Lung (tissue), 17 donors: ENCODE measurements at places on chromosomes 1 and 21. TPM values are rescaled to one million over a fixed set of nuclear protein-coding genes. Genes with fewer than 3 reads are reported as not detected.

DNA sequence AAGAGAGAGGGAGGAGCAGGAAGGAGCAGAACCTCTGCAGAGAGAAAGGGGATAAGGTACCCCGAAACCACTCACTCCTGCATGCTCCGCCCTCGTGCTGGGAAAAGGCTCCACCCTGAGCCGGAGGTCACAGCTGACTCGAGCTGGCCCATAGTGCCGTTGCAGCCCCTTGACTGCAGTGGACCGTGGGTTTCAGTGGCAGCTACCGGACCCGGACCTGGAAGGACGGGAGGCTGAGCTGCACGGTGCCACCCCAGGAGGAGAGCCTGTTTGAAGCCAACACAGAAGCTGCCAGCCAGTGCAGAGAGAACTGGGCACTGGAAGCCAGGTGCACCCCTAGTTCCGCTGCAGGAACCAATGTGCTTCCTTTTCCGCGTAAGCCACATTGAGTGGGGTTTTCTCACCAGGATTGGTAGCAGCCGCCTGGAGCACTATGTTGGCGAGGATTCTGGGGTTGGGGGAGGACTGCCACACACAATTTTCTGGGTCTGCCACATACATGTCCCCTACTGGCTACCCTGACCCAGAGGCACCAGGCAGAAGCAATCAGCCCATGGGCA lies 83.3 kb downstream of the FBXO2 start:
- DNase-seq = no peak
- H3K4me1 ChIP-seq = no peaks in the 10 kb centered on the region
- no peaks in the 10 kb centered on the region for H3K36me3 ChIP-seq
- H3K27me3 ChIP-seq = peaks cover 2% of the 10 kb centered on the region
- no peak overlapping the region for H3K4me3 ChIP-seq

DNA sequence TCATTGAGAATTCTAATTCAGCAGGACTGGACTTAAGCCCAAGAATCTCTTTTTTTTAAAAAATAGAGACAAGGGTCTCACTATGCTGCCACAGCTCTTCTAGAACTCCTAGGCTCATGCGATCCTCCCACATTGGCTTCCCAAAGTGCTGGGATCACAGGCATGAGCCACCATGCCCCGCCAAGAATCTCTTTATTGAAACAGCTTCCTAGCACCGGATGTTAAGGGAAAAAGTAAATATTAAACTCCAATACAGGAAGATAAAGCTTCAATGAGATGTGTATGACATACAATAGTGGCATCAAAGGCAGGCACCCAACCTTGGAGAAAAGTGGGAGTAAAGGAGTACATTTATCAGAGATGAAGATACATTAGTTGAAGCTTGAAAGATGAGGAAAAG lies 25.5 kb downstream of the PUM1 start:
- H3K36me3 ChIP-seq = no peaks in the 10 kb centered on the region
- no peak overlapping the region for H3K4me3 ChIP-seq
- H3K4me1 ChIP-seq = no peaks in the 10 kb centered on the region
- no peak for DNase-seq
- H3K27me3 ChIP-seq = no peaks in the 10 kb centered on the region

DNA sequence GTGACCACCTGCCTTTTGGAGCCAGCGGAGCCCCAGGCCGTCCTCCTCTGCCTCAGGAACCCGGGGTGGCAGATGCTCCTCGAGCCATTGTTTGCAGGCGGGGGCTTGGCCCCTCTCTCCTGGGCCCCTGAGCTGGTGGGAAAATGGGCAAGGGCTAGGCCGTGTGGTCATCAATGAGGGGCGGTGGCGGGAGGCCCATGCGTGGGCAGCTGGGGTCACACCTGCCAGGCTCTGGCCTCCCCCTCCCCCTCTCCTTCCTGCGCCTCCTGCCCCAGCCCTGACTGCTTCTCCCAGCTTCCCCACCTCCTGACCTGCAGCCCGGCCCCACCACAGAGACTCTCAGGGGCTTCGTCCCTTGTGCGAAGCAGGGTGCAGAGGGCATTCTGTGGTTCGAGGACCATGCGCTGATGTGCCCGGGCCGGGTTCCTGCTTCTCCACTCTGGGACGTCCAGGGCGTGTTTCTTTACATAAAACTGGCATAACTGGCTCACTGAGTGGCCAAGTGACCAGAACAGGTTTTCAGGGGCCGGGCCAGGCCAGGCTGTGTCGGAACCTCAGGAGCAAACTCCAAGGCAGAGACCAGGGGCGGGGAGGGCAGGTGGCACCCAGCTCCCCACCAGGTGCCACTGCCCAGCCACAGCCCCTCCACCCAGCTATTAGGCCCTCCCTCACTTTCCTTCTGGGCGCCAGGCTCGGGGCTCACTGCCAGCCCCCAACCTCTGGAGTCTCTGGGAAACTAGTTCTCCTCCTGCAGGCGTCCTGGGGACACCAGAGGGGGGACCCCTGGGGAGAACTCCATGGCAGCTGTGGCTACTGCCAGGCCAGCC lies 9.3 kb downstream of the SAMD11 start:
- no peak overlapping the region for H3K4me3 ChIP-seq
- peak; percentile 68 for DNase-seq
- H3K36me3 ChIP-seq = no peaks in the 10 kb centered on the region
- H3K4me1 ChIP-seq = peaks cover 27% of the 10 kb centered on the region
- H3K27me3 ChIP-seq = peaks cover 16% of the 10 kb centered on the region

- H3K27me3 ChIP-seq = no peaks in the 10 kb centered on the region
- H3K4me1 ChIP-seq = peaks cover 12% of the 10 kb centered on the region
- no peak overlapping the region for H3K27ac ChIP-seq
- no peak for DNase-seq
- H3K36me3 ChIP-seq = no peaks in the 10 kb centered on the region
These were observed 65.1 kb downstream of the DDR2 start for GRCh38 chr1:162697140-162697895.

- no peaks in the 10 kb centered on the region for H3K4me1 ChIP-seq
- peak overlapping the region; percentile 82 for H3K27ac ChIP-seq
- H3K4me3 ChIP-seq = no peak overlapping the region
- no peak for DNase-seq
- H3K36me3 ChIP-seq = peaks cover 36% of the 10 kb centered on the region
These were observed 48.3 kb upstream of the MTR start for GRCh38 chr1:236746785-236747184.

GRCh38 chr1:33763406-33763805 lies 100.5 kb upstream of the HMGB4 start:
- H3K27me3 ChIP-seq = no peaks in the 10 kb centered on the region
- no peak overlapping the region for H3K4me3 ChIP-seq
- no peak overlapping the region for H3K27ac ChIP-seq
- no peak for DNase-seq

GNG12 gene
- total RNA-seq = 68.4 TPM
